Stomach (tissue), 19 donors: ENCODE measurements at places on chromosomes 5 and 9. TPM values are rescaled to one million over a fixed set of nuclear protein-coding genes. Genes with fewer than 3 reads are reported as not detected.
A peak's percentile ranks its signal among the peaks of the same experiment; 100 is the strongest.

DNA sequence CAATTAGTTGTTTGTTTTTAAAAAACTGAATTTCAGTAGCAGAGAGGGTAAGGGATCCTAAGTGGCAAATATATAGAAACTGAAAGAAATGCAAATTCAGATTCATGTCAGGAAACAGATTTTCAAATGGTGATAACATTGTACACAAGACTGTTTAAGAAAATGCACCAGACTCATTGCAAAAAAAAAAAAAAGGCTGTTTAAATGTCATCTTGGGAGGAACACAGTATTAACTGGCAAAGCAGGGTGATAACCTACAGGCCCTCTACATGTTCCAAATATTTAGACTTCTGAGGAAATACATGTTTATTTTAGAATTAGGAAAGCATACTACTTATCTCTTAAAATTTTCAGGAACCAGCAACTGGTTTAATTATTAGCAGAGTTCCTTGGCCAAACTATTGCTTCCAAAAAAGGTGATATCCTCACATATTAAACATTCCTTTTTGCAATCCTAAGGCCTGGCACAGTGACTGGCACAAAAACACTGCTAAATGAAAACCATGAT lies 114.5 kb downstream of the TSSK1B start:
- H3K4me3 ChIP-seq: no peak overlapping the region
- no peak overlapping the region for H3K27ac ChIP-seq
- H3K27me3 ChIP-seq: peaks cover 8% of the 10 kb centered on the region
- peaks cover 6% of the 10 kb centered on the region for H3K4me1 ChIP-seq
- no peaks in the 10 kb centered on the region for H3K36me3 ChIP-seq
- DNase-seq: no peak

Gene NACC2
- total RNA-seq: 69.2 TPM

- no peaks in the 10 kb centered on the region for H3K36me3 ChIP-seq
- H3K4me3 ChIP-seq: no peak overlapping the region
- no peak overlapping the region for H3K27ac ChIP-seq
- H3K4me1 ChIP-seq: peaks cover 5% of the 10 kb centered on the region
- peaks cover 4% of the 10 kb centered on the region for H3K27me3 ChIP-seq
These were observed 281.1 kb downstream of the DOCK8 start for GRCh38 chr9:495739-496138.

Gene ACER2
- 20.5 TPM for total RNA-seq

Gene NR2F1
- total RNA-seq: 115 TPM

DNA sequence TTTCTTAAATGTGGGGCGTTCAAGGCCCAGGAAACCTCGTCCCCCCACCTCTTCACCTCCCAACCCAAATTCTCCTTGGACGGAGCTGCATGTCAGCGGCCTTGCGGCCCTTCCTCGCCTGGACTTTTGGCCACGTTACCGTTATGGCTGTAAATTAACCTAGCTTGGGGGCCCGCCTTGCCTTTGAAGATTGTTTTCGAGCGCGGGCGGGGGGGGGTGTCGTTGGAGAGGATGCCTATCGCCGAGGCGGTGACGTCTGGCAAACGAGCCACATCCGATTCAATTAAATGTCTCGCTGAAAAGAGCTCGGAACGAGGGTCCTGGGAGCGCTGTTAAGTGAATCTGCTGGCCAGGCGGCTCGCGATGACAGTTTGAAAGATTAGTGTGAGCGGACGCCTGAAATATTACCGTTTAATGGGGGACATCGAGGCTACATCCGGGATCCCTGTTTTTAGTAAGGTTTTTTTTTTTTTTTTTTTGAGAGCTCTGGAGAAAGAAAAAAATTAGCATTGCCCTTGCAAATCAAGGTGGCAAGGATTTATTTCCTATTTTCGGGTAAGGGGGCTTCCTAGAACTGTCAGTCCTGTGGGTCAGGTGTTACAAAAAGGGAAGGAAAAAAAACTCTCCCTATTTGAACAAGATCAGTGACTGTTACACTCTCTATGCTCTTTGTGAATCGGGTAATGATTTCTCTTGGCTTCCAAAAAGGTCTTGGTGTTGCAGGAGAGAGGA lies 2.3 kb upstream of the NKX2-5 start:
- H3K4me3 ChIP-seq: no peak overlapping the region
- no peak for DNase-seq
- H3K27me3 ChIP-seq: peaks cover 97% of the 10 kb centered on the region
- H3K36me3 ChIP-seq: no peaks in the 10 kb centered on the region
- peaks cover 22% of the 10 kb centered on the region for H3K4me1 ChIP-seq
- H3K27ac ChIP-seq: no peak overlapping the region

Gene CAVIN4
- total RNA-seq: not detected

Gene SPRY4
- 6.7 TPM for total RNA-seq

Gene SLC36A3
- not detected for total RNA-seq

GRCh38 chr5:144876990-144877389 lies 706.3 kb downstream of the KCTD16 start:
- no peak overlapping the region for H3K4me3 ChIP-seq
- H3K27ac ChIP-seq: no peak overlapping the region
- no peaks in the 10 kb centered on the region for H3K4me1 ChIP-seq
- no peaks in the 10 kb centered on the region for H3K36me3 ChIP-seq
- no peak for DNase-seq
- H3K27me3 ChIP-seq: no peaks in the 10 kb centered on the region

GRCh38 chr9:132752877-132753592 lies 82.8 kb downstream of the GTF3C4 start:
- no peaks in the 10 kb centered on the region for H3K36me3 ChIP-seq
- no peak overlapping the region for H3K4me3 ChIP-seq
- peaks cover 13% of the 10 kb centered on the region for H3K4me1 ChIP-seq

DNA sequence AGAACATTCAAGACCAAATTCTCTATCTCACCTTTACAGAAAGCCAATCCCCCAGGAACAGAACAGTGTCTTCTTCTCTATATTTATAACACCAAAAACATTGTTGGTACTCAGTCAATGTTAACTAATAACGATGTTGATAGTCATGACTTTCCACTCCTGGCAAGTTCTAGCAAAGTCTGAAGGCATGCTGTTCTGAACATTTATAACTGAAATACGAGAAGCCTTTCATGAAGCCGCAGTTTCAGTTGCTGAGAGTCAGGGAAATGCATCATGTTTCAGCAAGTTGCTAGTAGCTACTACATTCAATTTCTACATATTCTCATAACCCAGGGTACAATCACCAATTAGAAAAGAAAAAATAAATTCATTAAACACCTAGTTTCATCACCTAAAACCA lies 301.4 kb downstream of the PDE4D start:
- H3K36me3 ChIP-seq: no peaks in the 10 kb centered on the region
- peaks cover 18% of the 10 kb centered on the region for H3K4me1 ChIP-seq
- DNase-seq: peak; percentile 71
- H3K27ac ChIP-seq: no peak overlapping the region
- H3K4me3 ChIP-seq: no peak overlapping the region

DNA sequence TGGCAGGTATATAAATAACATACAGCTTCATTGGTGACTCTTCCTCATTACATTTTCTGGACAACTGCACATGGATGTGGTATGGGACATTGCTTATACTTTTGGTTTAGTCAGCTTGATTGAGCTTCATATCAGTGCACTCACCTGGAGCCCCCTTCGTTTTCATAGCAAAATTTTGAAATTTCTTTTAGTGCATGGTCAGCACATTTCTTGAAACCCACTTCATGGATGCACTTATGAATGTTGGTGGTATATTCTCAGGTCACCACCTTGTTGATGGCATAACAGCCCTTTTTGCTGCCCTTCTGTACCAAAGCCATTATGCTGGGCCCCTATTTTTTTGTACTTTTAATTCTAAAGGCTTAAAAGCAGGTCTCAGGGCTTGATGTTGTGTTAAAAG lies 16.7 kb upstream of the LRRC70 start:
- H3K36me3 ChIP-seq: peaks cover 30% of the 10 kb centered on the region
- DNase-seq: no peak
- no peaks in the 10 kb centered on the region for H3K4me1 ChIP-seq
- H3K27me3 ChIP-seq: no peaks in the 10 kb centered on the region
- no peak overlapping the region for H3K27ac ChIP-seq

DNA sequence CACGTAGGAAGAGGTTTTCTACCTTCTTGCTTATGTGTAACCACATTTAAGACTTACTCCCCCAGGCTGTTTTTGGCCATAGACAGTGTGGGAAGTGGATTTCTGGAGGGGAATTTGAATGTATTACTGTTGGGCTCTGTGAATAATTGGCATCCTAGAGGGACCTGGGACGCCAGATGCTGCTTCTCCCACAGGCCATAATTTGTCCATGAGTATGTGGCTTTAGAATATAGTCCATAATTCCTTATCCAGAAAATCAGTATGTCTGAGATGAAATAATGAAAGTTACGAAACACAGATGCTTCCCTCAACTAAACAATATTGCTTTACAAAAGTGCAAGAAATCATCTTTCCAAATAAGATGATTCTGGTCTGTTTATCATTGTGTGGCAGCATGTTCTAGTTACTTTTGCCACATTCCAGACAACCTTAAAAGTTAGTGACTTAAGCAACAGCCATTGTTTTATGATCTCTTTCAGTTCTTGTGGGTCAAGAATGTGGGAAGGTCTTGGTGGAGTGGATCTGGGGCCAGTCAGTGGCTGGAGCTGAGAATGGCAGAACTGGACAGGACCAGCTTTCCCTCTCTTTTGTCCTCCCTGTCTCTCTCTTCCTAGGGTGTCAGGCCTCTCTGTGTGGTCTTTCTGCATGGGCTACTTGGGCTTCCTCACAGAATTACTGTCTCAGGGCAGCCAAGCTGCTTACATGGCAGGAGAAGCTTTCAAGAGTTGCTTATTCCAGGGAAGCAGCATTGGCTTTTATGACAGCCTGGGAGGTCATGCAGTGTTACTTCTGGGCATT lies 79.4 kb downstream of the FBXL7 start:
- no peaks in the 10 kb centered on the region for H3K36me3 ChIP-seq
- H3K4me3 ChIP-seq: no peak overlapping the region
- no peaks in the 10 kb centered on the region for H3K27me3 ChIP-seq
- H3K27ac ChIP-seq: no peak overlapping the region

GRCh38 chr5:143142596-143143435 lies 260.7 kb downstream of the NR3C1 start:
- peak; percentile 61 for DNase-seq
- peak overlapping the region; percentile 65 for H3K27ac ChIP-seq
- H3K4me3 ChIP-seq: no peak overlapping the region
- H3K4me1 ChIP-seq: peaks cover 85% of the 10 kb centered on the region

Gene GFRA3
- total RNA-seq: not detected

DNA sequence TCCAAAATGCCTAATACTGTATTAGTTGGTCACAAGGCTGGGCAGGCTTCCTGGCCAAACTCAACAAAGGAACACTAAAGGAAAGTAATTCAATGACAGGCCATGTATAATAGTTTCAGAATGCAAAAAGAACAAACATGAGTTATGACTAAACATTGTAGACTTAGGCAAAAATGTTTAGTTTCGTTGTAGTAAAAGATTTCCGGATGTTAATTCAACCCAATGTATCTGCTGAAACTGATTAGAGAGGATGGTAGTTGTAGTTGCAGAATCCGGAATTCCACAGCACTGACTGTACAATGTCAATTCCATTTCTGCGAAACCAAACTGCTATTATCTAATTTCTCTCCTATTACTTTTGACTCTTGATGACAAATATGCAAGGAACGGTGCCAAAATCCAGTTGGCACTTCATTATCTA lies 117.9 kb upstream of the FST start:
- H3K27me3 ChIP-seq: no peaks in the 10 kb centered on the region
- H3K4me1 ChIP-seq: no peaks in the 10 kb centered on the region
- H3K4me3 ChIP-seq: no peak overlapping the region

DNA sequence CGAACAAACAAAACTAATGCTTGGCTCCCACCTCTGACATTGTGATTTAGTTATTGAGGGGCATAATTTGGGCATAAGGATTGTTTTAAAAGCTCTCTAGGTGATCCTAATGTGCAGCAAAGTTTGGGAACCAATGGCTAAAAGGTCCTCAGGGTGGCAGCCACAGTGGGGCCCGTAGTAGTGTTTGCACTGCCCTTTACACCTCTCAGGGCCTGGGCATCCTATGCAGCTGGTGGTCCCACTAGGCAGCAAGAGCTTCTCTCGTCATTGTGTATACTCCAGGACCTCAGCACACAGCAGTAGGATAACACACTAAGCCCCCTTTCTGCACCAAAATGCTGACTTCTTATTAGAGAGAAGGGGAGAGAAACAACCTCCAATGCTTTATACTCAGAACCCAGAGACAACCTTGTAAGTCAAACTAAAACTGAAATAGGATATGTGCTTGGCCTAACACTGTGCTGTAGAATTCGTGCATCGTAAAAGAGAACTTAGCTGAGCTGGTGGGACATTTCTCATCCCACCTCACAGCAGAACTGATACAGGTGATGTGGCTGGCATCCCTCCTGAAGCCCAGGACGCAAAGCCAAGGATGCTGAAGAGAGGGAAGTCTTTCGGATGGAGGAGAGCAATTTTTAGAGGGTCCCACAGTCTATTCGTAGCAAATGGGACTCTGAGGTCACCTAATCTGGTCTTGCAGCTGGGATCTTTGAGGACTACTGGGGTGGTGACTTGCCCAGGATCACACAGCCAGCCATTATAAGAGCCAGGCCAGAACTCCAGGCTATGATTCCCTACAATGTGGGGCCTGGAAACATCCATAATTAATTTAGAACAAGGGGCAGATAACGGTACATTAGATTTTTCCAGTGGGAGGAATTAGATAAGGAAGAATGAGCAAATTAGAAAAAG lies 1.2 kb downstream of the GLRX start:
- peaks cover 11% of the 10 kb centered on the region for H3K36me3 ChIP-seq
- no peak overlapping the region for H3K27ac ChIP-seq
- H3K4me1 ChIP-seq: peaks cover 70% of the 10 kb centered on the region
- H3K4me3 ChIP-seq: peak overlapping the region; percentile 83
- H3K27me3 ChIP-seq: no peaks in the 10 kb centered on the region
- no peak for DNase-seq

DNA sequence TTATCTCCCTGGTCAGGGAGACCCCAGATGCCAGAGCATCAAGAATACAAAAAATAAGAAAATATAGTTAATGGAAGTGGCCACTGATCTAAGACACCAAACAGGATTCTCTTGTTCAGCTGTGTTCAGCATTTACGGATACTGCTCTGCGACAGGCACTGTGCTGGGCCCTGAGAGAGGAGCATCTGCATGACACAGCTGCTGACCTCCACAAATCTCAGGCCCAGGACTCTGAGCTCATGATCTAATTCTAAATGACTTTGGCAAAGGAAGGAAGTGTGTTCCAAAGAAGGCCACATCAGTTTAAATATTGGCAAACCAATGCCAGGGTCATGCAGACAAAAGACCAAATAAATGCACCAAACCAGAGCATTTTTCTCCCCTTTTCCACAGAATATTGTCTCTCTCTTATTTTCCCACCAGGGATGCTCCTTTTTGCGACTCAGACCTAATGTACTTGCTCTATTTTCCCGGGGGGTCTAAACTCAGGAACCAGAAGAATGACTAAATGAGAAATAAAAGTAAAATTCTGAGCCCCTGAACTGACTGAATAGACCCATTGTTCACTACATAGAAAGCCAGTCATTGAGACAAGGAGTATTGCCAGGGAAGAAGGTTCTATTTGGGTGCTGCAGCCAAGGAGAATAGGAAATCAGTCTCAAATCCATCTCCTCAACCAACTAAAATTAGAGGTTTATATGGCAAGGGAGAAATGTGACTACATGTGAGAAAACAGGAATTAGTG lies 1.4 kb upstream of the AGGF1 start:
- no peak overlapping the region for H3K4me3 ChIP-seq
- H3K36me3 ChIP-seq: no peaks in the 10 kb centered on the region
- DNase-seq: no peak
- H3K27ac ChIP-seq: no peak overlapping the region

Gene GPX3
- 222 TPM for total RNA-seq

- H3K27ac ChIP-seq: no peak overlapping the region
- H3K4me1 ChIP-seq: no peaks in the 10 kb centered on the region
- no peak for DNase-seq
- H3K4me3 ChIP-seq: no peak overlapping the region
- H3K27me3 ChIP-seq: no peaks in the 10 kb centered on the region
These were observed 78.8 kb downstream of the KLHL3 start for GRCh38 chr5:137657073-137657472.
